ENCODE measurements at places on chromosomes 16 and 17.

DNA sequence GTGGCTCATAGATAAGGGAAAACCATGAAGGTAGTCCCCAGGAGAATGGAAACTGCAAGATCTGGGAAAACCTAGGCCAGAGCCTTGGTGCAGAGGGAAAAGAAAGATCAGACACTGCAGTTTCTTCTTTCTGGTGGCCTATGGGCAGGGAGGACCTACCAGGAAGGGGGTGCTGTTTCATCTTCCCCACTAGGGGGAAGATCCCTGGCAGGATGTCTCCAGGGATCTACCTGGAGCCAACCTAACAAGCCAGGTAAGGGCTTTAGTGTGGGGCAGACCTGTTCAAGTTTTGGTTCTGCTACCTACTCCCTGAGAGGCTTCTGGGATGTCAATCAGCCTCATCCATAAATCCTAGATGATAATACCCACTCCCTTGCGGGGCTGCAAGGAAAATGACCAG, 21.4 kb downstream of the TOM1L2 start:
- DNase-seq = no peak

GRCh38 chr17:38773258-38773657, 20.7 kb downstream of the PSMB3 start:
- DNase-seq = no peak

DNA sequence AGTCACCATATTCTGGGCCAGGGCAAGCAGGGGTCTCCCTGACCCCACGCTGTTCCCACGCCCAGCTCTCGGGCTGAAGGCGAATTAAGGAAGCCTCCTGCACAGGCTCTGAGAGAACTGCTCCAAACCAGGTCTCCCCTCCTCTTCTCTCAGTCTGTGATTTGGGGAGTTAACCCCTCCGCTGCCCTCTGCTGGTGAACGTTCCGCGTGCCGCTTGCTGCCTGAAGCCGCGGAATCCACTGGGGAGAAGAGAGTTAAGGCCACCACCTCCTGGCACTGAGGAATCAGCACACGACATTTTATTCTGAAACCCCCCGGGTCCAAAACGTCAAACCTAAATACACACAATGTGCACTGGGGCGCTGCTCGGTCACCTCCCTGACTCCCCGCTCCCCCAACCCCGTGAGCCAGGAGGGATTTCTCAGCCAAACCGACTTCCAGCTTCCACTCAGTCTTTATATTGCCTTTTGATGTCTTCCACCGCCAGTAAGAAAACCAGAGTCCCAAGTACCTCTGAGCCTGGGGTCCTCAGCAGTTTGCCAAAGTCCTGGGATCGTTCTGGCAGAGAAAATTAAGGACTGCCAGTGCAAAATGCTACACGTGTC, 54.4 kb upstream of the RCVRN start:
- DNase-seq = peak; percentile 27

GRCh38 chr16:7646821-7647500, 314.3 kb downstream of the RBFOX1 start:
- DNase-seq = no peak

DNA sequence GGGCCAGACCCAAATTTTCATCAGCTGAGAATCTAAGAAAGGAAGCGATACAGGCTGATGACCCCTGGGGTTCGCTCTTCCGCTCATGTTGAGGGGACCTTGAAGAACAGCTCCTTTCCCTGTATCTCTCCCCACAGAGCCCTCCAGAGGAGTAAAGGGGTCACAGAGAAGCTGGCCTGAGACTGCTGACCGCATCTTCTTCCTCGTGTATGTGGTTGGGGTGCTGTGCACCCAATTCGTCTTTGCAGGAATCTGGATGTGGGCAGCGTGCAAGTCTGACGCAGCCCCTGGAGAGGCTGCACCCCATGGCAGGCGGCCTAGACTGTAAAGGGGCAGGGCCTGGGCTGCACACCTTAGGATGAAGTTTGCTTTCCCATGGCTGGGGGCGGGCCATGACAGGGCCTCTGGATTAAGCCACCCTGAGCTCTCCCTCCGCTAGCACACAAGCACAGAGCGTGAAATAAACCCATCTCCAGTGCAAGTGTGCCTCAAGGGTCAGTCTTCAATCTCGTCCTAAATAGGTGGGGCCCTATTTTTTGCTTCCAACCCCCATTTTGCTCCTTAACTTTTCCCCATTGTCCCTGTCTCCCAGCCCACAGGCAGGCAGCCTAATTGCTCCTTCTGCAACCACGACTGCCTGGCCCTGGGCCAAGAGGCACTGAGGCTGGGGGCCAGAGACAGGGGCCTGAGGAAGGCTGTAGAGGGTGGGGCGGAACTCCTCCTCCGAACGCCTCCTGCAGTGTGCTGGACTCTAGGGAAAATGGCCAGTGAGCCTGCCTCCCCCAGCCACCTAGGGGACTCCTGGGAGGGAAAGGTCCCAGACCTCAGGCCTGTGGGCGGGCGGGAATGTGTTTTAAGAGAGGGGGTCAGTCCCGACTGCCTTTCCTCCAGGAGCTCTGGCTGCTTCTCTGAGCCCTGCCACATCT, 3.6 kb downstream of the ZACN start:
- no peak for DNase-seq

- DNase-seq = no peak
Measured at GRCh38 chr16:17154981-17155380, 315.8 kb downstream of the XYLT1 start.

GRCh38 chr17:82435601-82436583, 14.7 kb downstream of the CYBC1 start:
- DNase-seq = no peak

DNA sequence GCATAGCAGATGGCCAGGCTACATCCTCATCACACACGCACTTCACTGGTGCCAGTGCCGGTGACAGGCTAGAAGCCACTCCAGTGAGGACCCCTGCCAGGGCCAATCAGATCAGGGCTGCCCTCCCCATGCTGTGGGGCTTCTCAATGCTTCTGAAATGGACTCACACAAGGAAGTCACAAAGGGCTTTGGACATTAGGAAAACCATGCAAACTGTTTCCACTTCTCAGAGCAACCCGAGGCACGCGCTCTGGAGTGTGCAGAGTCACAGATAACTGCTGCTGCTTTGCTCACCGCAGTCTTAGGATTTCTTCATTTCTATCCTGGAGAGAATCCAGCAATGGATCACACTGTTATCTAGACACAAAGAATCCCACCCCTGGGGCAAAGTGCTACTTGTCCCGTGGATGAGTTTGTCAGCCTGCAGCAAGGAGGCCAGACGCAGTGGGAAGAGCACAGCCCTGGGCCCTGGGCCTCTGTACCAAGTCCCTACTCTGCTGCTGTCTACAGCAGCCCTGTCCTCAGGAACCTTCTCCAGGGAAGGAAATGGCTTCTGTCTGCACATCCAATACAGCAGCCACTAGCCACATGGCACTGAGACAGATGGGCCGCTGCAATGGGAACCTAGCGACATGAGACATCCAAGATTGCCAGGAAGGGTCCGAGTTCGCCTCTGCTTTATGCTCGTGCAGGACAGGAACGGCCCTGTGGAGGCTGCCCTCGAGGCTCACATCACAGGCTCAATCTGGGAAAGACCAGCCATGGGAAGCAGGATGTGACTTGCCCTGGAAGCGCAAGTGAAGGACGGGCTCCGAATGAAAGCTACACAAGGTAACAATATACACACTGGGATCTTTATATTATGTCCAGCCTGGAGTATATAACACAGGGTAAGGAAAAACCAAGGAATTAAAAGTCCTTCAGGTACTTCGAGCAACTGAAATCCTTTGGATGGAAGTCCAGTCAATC, 169.3 kb downstream of the ZFHX3 start:
- no peak for DNase-seq

DNA sequence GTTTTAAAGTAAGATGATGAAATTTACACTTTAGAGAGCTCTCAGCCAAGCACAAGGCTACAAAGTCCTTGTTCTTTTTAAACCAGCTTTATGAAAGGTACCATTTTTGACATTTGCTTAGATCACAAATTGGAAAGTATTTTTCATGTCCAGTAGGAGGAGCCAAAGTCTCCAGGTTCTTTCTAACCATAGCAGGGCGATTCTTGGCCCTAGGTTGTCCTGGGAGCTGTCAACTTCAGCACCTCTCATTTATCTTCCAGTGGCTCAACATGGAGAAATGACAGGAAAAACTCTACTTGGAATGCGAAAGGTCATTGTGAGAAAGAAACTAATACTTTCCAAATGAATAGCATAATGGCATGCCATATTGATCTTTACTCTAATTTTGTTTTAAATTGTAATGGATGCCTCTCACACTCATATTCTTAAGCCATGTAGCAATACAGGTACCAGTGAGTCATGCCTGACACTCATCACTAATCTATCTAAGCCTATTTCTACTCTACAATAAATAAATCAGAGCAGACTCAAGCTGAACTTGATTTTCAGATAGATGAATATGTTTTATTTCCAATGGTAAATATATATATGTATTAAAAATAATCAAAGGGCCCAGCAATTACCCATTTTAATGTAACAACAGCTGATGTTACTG, 919.1 kb upstream of the EEF2KMT start:
- DNase-seq = no peak

GRCh38 chr16:49250689-49251088, 30.9 kb downstream of the CBLN1 start:
- DNase-seq = no peak

DNA sequence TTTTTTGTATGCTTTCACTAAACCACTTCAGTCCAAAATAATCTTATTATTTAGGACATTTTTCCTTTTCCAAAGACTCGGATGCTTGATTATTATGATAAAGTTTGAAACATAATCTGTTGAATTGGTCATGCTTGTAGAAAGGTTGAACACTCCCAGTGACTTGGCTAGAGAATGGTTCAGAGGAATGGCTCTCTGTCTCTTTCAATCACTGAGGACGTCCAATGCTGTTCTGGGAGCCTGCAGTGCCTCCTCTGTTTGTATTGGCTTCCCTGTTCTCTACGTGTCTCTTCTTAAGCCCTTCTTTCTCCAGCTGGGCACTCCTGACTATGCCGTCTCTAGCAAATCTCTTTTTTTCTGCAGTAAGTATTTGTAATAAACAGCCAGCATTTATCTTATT, 369.0 kb upstream of the DYNLRB2 start:
- no peak for DNase-seq

DNA sequence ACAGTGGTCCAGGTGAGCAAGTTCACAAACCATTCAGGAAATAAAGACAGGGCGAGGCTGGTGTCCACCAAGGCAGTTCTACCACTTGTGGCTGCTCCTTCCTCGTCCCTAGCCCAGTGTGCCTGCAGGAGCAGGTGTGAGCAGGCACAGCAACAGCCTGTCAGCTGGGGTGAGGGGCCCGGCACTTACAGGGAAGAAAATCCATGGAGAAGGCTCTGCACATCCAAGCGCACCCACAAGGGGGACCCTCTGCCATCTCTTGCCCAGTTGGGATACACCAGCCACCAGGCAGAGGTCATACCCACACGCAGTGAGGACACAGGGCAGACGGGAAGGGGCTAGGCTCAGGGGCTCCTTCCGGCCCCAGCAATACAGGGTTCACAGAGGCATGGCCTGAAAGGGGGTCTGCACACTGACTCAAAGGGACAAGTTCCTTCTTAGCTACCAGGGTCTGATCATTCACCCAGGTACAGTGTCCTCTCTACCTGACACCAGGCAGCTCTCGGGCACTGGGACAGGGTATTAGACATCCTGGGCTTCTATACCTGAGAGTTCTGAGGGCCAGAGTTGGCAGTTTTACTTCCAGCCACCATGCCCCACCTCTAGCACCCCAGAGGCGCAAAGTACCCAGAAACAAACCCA, 27.0 kb downstream of the CDIP1 start:
- DNase-seq = no peak

DNA sequence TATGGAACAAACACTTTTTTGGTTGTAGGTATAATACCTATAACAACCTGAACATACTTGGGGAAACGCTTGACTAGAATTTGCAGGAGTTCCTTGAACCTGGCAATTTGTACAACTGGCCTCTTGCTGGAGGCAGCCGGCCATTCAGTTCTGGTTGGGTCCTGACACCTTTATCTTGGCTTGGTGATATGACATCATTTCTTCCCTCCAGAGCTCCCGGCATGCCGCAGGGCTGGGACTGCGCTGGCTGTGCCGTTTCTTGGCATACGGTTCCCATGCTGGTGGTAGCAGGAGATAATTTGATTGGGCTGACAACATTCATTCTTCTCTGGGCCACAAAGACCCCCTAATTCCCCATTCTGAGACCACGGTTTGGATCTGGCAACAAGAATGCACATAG, 87.5 kb downstream of the ASIC2 start:
- DNase-seq = no peak

DNA sequence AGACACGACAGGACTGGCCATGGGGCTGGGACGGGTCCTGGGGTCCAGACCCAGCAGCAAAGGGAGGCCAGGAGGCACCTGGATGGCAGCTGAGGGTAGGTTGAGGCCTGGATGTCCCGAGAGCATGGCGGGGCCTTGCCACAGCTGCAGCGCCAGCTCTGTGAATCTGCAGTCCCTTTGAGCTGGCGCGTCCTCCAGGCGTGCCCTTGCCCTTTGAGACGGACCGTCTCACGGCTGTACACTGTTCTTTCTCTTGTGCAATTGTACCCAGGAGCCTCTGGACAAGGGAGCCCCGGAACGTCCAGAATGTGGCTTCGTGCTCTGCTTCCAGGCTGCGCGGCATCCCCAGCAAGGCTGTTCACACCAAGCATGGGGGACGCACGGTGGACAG, 69.5 kb upstream of the CIBAR2 start:
- DNase-seq = no peak
